ENCODE measurements at places on chromosomes 5 and 9.

DNA sequence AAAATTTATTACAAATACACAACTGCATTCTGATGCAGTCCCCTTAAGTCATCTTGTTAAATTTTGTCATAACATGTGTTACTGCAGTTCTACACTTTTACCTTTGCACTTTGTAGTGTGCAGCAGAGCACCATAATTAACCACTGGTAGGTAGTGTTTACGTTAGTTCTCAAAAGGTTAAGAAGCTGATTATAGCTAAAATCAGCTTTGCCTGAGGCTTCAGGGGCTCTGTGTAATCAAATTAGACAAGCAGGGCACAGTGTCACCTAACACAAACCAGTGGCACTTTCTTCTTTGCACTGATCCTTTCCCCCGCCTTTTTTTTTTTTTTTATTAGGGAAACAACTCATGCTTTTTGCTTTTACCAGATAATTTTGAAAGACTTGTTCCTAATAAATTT lies 26.1 kb downstream of the POU5F2 start:
- peak; percentile 49 for DNase-seq

DNA sequence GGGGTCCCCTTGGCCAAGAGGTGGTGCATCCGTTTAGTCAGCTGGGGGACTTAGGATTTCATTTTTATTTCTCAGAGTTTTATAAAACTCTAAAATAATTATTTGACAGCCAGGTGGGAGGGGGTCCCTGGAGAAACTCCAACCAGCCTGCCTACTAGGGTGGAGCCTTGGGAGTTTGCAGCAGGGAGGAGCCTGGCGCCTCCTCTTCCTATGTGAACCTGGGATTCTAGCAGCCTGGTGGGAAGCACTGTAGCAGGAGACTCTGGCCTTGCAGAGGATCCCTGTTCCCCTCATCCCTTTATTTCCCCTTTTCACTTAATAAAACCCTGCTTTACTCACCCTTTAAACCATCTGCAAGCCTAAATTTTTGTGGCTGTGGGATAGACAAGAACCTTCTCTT lies 50.8 kb downstream of the FXN start:
- peak; percentile 43 for DNase-seq

- DNase-seq, result no peak
These were observed 558.4 kb downstream of the BNC2 start for GRCh38 chr9:16312116-16312515.

GRCh38 chr9:70257991-70258691 lies 637 bp upstream of the SMC5 start:
- DNase-seq, result peak; percentile 52

DNA sequence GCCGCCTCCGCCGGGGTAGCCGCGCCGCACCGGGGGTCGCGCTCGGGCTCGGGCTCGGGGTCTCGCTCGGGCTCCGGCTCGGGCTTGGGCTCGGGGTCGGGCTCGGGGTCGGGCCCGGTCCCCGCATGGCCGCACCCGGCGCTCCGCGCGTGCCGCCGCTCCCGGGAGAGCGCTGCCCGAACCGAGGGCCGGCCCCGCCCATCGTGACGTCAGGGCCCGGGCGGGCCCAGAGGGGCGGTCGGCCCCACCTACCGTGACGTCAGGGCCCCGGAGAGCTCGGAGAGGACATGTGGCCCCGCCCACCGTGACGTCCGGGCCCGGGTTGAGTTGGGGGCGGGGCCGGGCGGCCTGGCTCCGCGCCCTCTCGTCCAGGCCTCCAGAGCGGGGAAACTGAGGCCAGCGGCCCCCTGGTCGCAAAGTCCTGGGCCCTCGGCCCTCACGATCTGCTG lies at the start of gene NSMF:
Gene NSMF (minus strand): TSS at position 183 of the 449 bp plus-strand sequence. CDS start 232 bp downstream, outside the sequence.
- peak; percentile 93 for DNase-seq

DNA sequence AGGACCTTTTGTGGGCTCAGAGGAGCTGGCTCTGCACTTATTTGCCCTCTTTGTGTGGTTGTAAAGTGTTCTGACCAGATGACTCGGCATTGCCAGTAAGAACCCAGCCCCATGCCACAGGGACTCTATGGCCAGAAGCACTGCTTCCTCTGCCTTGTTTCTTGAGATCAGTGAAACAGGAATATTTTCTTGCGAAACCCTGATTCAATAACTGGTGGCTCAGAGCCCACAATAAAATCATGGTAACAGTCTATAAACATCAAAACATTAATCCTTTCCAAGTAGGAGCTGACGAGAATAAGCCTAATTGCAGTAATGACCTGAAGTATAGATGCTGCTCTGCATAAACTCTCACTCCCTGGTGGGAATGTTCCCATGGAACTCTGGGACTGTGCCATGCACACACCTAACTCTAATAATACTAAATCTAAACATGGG lies 344.3 kb downstream of the ZNF608 start:
- peak; percentile 14 for DNase-seq

DNA sequence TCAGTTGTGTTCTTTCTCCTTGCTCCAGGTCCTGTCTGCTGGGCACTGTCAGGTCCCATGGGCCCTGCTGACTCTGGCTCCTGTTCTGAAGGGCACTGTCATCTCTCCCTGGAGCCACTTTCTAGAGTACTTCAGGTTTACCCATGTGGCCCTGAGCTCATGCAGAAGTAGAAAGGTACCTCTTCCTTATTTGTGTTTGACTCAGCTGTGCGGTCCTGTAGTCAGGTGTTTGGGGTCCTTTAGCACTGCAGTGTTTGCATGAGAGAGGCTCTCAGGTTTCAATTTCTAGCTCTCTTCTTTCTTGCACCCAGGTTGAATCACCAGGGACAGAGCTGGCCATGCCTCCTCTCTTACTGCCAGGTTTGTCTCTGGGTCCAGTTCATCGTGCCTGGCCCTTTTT lies 71.5 kb downstream of the HSPA4 start:
- no peak for DNase-seq

GRCh38 chr5:149561848-149562247 lies 10.6 kb upstream of the CSNK1A1 start:
- DNase-seq, result peak; percentile 80

DNA sequence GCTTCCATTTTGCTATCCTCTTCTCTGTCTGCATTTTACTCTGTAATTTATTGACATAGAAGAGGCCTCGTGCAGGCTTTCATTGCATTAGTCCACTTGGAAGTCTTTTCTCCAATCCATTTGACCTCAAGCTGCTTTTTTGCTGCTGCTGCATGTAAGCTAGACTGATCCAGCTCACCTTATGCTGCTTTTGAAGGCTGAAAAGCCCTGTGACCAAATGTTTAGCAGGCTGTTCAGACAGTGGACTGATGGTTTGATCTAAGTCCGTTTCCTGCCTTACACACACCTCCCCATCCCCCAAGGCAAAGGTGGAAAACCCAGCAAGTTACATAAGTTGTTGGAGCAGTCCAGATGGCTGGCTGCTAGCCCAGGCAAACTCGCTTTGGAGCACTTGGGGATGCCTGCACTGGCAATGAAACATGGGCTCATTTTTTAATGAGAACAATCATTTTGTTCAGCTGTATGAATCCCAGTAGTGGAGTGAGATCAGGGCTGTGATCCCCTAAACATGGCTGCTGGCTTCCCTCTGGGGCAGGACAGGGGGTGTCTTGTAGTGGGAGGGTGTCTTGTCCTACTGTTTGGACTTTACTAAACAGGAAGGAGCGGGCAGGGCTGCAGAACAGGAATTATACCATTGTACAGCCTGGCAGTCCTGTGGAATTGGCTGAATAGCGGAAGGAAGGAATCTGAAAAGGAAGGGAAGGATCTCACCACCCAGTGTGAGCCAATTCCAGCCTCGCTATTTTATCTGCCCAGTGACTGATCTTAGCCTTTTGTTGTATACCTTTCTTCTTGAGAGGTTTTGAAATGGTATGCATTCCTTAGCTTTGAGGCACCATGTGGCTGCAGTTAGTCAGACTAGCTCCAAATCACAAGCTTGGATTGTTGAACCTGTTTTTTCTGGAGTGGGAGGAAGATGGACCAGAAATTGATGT lies 212.0 kb downstream of the ARHGAP26 start:
- DNase-seq, result peak; percentile 11

- no peak for DNase-seq
These were observed 35.3 kb upstream of the POMT1 start for GRCh38 chr9:131467214-131467935.

DNA sequence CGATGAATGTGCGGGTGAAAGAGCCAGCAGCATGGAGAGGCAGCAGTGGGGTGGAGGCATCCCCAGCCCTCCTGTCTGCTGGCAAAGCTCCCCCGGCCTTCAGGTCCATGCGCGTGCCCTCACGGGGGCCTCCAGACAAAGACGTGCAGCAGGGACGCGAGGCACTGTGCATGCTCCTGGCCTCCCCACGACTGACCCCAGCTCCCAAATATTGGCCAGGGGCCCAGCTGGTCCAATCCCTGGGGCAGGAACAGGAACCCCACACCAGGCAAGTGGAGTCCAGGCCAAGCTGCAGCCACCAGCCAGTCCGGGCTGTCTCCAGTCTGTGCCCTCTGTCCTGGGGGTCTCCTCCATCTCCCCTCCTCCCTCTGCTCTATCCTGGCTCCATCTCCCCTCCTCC lies 33.5 kb upstream of the LRRC14B start:
- DNase-seq, result no peak

DNA sequence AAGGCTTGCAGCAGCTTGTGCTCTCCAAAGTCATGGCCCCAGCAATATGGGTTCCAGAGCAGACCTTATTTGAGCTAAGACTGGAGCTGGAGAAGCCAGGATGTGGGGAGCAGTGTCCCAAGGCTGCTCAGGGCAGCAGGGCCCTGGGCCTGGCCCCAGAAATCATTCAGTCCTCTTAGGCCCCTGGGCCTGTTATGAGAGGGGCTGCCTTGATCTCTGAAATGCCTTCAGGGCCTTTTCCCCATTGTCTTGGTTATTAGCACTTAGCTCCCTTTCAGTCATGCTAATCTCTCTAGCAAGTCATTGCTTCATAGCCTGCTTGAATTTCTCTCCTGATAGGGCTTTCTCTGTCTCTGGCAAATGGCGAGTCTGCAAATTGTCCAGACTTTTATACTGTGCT lies 9.1 kb downstream of the CATSPER3 start:
- no peak for DNase-seq

- DNase-seq, result no peak
These were observed 153.3 kb downstream of the EFNA5 start for GRCh38 chr5:107517185-107518033.

GRCh38 chr5:80255431-80255810 lies 427 bp downstream of the SERINC5 start:
- DNase-seq, result peak; percentile 68

GRCh38 chr9:91119679-91120078 lies 242.0 kb downstream of the AUH start:
- DNase-seq, result no peak

DNA sequence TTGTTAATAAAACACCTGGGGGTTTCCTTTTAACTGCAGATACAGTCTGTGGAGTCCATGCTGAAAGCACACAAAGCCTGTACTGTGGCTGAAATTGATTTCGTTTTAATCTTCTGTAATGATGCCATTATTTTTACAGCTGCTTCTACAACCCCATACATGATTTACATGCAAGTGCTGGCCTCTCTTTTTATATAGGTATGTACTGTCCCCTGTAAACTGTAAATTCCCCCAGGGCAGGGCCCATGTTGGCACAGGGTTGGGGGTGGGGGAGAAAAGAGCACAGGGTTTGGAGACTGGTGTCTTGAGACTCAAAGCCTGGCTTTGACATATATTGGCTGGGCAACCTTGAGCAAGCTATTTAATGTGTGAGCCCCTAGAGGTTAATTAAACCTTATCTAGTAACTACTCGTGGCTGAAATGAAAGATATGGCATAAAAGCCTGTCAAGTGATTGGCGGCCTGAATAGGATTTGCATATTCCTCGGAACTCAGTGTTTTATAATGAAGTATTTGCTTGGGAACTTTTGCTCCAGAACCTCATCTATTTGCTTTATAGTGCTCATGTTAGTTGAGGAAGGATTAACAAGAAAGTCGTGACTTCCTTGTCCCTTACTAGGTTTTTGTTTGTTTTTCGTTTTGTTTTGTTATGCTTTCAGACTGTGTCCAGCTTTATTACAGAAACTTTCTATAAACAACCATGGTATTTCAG lies 34.0 kb downstream of the KLF4 start:
- no peak for DNase-seq

DNA sequence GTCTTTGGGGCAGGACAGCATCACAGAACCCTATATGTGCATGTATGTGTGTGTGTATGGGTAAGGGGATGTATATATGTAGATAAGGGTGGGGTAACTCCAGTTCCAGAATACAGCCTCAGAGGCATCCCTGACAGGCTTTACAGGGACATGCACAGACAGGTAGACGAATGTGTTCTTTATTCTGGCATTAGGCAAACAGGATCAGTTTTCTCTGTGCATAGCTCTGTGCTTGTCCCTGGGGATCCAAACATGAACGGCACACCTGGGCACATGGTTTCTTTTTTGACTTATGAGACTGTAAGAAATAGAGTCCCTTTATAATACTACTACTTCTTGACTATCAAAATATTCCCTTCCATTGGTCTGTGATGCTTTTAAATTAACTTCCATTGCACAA lies 120.6 kb downstream of the TRIO start:
- DNase-seq, result no peak

- no peak for DNase-seq
These were observed 37.4 kb downstream of the CAMK4 start for GRCh38 chr5:111261610-111262009.

DNA sequence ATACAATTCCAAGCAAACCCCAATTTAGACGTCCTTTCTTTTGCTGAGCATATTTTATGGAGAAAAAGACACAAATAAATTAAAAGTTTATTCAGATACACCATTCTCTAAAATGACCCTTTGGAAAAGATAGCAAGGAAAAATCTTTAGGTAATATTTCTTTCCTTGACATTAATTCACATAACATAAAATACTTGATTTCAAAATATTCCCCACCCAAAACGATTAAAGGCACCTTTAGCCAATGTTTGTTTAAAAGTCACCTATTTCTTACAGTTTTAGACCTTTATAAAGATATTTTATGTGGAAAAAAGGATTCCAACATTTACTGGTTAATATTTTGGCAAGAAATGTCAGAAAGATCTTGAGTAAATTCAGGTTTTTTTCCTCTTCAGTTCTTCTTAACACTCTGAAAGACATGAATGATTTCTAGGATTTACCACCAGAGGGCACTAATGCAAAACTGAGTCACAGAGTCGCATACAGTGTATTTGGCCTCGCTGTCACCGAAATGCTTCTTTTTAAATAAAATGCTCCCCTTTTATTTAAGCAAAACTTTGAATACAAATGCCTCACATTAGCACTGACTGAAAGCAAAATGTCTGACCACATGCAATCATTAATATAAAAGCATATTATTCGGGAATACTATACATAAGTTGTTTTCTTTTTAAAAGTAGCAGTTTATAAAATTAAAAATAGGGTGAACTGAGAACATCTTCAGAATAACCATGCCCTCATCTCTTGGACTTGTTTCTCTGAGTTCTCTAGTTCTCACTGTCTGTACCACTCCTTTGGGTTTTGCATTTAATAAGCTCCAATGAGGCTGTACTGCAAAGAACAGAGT lies 122.5 kb downstream of the SLC1A3 start:
- DNase-seq, result peak; percentile 76

GRCh38 chr5:58912116-58912515 lies 329.2 kb downstream of the RAB3C start:
- no peak for DNase-seq

Data from cardiac muscle cell (in vitro differentiated cells and primary cell).